Esophagus squamous epithelium (tissue), 5 donors: ENCODE measurements at places on chromosomes 16 and 17.

DNA sequence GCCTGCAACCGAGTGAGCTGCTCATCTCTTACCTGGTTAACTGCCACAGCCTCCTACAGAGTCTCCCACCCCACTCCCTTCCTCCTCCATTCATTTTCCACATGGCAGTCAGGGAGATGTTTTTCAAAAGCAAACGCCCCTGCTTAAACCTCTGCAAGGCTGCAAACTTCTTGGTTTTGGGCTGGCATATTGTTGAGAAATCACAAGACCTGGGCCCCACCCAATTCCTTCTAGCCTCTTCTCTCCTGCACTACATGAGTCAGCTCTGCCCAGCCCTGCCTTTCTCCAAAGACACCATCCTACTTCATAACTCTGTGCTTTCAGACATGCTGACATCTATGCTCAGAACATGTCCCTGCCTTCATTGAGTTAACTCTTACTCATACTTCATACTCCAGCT, 136.1 kb downstream of the SPACA3 start:
- no peak for DNase-seq

GRCh38 chr17:50046667-50047066, 9.2 kb upstream of the ITGA3 start:
- DNase-seq: no peak

- DNase-seq: no peak
Observed at GRCh38 chr17:151886-152859, 14.8 kb downstream of the SCGB1C2 start.

DNA sequence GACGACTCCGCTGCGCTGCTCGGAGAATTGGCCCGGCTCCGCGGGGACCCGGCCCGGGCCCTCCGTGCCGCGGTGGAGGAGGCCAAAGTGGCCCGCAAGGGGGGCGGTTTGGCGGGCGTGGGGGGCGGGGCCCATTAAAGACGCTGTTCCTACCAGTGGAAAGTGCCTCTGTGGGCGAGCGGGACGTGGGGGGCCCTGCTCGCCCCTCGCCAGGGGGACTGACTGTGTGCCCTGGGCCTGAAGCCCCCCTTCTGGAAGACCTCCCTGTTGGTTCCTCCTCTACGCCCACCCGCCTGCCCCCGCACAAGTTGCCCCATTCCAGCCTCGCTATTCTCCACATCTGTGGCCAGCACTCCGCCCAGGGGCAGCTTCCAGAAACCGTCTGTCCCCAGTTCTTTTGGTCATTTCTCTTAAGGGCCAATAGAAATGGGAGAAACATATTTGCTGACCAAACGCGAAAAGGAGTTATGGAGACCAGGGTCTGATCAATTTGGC, 1.9 kb upstream of the FGF11 start:
- no peak for DNase-seq

- DNase-seq: no peak
Observed at GRCh38 chr16:79998143-79998542, 397.6 kb upstream of the MAF start.

DNA sequence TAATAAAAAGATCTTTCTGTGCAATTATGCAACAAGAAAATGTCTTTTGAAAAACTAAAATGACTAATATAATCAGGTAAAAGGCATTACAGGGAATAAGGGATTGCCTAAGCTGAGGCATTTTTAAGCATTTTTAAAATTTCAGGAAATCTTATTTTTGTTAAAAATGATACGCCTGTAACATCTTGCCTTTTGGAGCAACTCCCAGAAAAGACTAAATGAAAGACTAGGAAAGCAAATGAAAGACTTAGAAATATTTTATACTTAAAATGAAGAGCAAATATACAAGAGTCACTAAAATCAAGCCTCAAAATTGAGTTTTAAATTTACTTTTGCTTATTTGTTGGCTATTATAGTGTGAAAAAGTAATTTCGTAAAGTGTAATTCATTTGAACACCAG, 55.8 kb downstream of the DUSP14 start:
- DNase-seq: no peak

GRCh38 chr17:42323268-42323773, 35.0 kb downstream of the STAT5A start:
- no peak for DNase-seq

DNA sequence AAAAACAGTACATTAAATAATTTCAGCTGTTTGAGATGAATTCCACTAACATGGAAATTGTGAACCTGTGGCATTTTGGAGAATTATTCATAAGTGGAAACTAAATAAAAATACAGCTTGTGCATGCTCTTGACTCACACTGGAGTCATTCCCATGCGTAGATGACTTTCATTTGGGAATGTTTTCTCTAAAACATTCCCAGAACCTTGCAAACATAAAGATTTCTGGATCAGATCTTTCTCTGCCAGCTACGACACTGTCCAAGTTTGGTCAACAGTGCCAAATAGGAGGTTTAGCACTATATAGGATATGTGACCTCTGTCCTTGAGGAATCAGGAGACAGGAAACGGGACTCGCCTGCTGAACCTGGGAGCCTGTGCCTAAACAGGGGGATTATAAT, 400.9 kb downstream of the SLC39A11 start:
- no peak for DNase-seq

DNA sequence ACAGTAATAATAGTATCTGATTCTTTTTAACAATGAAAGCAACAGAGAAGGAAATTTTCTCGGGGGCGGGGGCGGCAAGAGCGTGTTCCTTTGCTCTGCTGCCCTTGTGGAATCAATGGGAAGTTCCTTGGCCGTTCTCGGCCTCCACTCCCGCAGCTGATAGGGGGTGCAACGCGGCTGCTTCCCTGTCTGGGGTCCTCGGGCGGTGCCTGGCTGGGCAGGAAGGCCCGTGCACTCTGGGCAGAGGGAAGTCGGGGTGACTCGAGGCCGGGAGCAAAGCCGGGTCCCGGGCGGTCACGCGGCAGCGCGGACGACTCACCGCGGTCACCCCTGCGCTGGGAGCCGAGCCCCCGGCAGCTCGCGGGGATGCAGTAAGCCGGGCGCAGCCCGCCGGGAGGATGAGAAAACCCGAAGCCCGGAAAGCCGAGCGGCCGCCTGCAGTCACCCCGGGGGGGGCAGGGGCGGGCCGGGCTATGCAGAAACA, 2.5 kb downstream of the TUBB3 start:
- no peak for DNase-seq

- DNase-seq: no peak
Observed at GRCh38 chr16:88570691-88571092, 489 bp downstream of the ZC3H18 start.

GRCh38 chr16:12680531-12680930, 123.2 kb downstream of the CPPED1 start:
- DNase-seq: no peak

- no peak for DNase-seq
Observed at GRCh38 chr16:51450909-51451308, 299.8 kb upstream of the SALL1 start.

GRCh38 chr17:17395885-17396284, 80.9 kb upstream of the MED9 start:
- DNase-seq: no peak

DNA sequence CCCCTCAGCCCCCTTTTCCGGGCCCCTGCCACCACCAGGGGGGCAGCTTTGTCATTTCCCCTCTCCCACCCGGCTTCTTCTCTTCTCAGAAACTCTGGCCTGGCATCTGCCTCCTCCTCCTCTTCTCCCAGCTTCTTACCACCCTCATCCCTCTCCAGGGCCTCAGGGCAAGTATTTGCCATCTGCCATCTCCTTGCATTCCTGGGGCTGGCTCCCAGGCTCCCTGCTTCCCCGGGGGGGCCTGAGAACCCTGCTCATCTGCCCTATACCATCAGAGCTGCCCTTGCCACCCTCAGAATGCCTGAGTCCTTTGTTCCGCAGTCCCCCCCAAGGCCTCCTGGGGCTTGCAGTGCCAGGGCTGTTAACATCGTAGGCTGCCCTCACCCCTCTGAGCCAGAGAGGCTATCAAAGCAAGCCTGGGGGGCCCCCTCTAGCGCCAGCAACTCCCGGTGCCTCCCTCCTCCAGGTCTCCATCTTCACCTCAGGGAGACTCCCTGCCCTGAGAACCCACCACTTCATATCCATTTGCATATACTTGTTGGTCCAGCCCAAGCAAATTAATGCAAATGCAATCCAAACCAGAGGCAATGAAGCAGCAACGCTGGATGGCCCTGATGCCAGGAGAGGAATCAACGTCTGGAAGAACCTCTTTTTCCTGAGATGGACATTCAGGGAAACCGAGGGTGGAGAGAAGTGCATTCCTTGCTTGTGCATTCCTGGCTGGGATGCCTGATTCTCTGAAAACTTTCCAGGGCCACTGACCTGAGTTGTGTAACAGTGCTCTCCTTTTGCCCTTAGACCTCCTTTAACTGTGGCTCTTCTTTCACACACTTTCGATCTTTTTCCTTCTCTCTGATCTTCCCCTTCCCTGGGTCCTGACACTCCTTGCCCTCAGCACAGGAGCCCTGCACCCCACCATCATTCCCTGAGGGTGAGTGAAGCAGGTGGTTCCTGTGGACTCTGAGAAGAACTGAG, 20.7 kb upstream of the SP2 start:
- no peak for DNase-seq

- DNase-seq: no peak
Observed at GRCh38 chr17:81514739-81515529, 2.3 kb upstream of the ACTG1 start.

GRCh38 chr16:2019518-2019920, at the start of gene NPW:
NPW (plus strand) TSS chr16:2019785.
- no peak for DNase-seq

- DNase-seq: no peak
Observed at GRCh38 chr16:53235851-53236250, 181.1 kb downstream of the CHD9 start.

GRCh38 chr17:44972953-44973352, 4.8 kb upstream of the C1QL1 start:
- no peak for DNase-seq
